ENCODE measurements at places on chromosomes 4 and X. TPM values are rescaled to one million over a fixed set of nuclear protein-coding genes. Genes with fewer than 3 reads are reported as not detected.

The RBM46 gene
- total RNA-seq, result 0.13 TPM

DNA sequence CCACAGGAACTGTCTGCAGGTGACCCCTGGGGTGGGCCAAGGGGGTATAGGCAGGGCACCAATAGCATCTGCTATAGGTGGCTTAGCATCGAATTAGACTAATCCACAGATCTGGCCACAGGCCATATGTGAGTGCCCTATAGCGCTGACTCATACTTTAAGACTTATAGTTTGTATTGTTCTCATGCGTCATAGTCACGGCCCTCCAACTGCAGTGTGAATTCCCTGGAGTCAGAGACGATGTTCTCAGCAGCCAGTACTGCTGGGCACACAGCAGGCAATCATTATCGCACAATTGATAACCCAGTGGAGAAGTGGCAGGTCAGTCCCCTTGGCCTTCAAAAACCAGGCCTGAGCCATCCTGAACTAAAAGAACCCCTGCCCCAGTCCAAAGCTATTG is 58.1 kb downstream of the ADGRG2 start:
- no peak for DNase-seq

DNA sequence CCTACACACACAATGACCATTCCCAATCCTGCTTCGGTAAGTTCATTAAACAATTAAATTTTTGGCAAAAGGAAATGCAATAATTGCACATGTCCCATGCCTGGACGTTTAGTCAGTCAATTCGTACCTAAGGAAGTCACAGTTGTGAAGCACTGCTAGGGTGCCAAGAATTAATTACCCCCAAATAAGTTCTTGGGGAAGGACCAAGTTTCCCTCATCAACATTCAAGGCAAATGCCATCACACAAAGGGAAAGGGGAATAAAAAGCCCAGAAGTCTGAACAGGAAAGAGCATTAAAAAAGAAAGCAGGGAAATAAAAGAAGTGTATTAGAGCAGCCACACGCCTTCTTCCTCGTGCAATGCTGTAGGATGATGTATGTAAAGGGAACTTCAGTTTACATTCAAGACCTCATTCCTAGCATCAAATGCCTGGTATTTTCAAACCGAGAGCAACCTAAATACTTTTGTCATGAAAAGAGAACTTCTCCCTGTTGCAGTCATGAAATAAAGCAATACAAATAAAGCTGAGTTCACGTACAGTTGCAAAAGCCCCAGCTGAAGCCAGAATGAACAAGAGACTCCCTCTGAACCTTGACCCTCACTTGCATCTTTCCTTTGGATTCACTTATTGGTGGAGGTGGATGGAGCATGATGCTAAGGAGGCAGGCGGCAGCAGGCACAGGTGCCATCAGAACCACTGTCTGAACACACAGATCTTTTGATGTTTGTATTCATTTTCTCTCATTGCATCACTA is 124.0 kb upstream of the PPARGC1A start:
- DNase-seq, result no peak

GRCh38 chrX:95076449-95076848 is 1402.4 kb downstream of the FAM133A start:
- no peak for DNase-seq

DNA sequence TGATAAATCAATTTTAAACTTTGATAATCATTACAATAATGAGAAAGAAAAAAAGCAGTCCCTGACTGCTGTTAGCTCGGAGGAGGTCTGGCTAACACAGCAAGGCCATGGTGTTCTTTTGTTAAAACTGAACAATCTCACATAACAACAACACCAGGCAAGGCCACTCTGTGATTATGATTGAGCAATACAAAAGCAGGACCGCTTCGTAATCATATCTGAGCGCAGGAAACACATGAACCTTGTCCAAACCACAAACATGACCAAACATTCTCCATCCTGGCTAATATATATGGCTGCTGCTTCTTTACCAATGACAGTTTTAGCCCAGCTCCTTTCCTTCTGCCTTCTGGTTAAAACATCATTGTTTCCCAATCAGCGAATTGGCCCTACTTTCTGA is 76.8 kb upstream of the DDX53 start:
- DNase-seq, result no peak

DNA sequence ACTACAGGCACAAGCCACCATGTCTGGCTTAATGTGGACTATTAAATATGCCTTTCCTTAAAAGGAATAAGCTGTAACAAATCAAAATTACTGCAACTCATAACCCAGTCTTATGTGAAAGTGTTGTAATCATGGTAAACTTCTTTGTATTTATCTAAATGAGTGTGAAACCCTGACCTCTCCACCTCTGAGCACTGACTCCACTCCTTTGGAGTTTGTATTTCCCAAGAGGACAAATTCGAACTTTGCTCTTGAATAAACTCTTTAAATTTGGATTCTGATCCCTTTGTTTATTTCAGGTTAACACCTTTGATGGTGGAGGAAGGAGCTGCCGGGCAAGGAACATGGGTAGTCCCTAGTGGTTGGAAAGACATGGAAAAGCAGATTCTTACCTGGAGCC is 48.3 kb upstream of the FAM9A start:
- no peak for DNase-seq

DNA sequence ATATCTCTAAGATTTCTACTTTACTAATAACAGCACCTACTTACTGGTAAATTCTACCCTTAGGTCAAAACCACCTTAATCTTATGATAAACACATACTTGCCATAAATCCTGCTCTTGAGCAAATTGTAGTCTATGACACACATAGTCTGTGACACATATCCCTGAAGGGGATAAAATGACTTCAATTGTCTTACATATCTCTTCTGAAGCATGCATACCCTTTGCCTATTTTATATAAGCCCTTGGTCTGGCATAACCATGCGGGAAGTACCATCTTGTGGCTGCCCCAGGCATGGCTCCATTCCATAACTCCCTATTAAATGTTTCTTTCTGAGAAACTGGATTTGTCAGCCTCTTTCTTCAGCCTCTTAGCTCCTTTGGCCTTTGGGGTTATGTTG is 248.9 kb downstream of the SLC7A11 start:
- DNase-seq, result no peak

GRCh38 chrX:46278572-46278971 is 266.6 kb downstream of the ZNF674 start:
- no peak for DNase-seq

- no peak for DNase-seq
Observed at GRCh38 chr4:12399781-12400180, 971.1 kb upstream of the HS3ST1 start.

GRCh38 chr4:185896817-185897488 is 85.0 kb upstream of the SORBS2 start:
- DNase-seq, result no peak

DNA sequence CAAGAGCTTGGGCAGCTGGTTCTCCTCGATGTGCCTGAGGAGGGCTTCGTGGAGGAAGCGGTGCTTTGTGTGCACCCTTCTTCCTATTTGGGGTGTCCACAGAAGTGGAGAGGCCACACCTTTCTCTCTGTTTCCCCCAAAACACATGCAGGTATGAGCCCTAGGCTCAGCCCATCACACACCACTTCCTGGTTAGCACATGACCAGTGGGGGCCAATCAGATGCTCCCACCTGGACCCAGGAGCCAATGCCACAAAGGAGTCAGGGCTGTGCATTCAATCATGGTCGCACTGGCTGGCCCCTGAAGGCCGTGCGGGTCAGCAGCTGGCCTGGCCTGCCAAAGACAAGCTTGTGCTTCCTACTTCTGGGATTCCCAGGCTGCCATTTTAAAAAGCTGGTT is 51.4 kb downstream of the PPP2R2C start:
- no peak for DNase-seq

- DNase-seq, result no peak
Observed at GRCh38 chrX:46770000-46770816, 11.3 kb upstream of the SLC9A7 start.

DNA sequence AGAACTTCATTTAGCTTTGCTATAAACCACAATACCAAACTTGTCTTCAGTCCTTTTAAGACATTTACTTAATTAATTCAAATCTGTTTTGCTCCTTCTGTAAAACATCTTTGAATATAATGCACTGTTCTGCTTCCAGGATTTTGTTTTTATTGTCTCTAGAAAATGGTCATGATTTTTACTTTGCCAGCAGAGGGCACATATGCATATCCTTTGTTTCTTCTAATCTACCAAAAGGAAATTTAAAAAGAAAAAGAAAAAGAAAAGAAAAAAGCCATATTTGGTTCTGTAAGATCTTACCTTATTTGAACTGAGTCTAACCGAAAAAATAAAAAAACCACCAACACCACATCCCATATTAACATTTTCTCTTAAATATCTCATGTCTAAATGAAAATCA is 101.9 kb upstream of the CCSER1 start:
- DNase-seq, result no peak

The FGA gene
- not detected for total RNA-seq

The TLR6 gene
- 1.2 TPM for total RNA-seq

GRCh38 chr4:5749568-5749967 is 38.6 kb downstream of the EVC start:
- no peak for DNase-seq

GRCh38 chr4:22962295-22962694 is 269.6 kb downstream of the GBA3 start:
- no peak for DNase-seq

The ARHGAP6 gene
- total RNA-seq, result 4.8 TPM

GRCh38 chrX:124413244-124413643 is 66.9 kb downstream of the SH2D1A start:
- no peak for DNase-seq

DNA sequence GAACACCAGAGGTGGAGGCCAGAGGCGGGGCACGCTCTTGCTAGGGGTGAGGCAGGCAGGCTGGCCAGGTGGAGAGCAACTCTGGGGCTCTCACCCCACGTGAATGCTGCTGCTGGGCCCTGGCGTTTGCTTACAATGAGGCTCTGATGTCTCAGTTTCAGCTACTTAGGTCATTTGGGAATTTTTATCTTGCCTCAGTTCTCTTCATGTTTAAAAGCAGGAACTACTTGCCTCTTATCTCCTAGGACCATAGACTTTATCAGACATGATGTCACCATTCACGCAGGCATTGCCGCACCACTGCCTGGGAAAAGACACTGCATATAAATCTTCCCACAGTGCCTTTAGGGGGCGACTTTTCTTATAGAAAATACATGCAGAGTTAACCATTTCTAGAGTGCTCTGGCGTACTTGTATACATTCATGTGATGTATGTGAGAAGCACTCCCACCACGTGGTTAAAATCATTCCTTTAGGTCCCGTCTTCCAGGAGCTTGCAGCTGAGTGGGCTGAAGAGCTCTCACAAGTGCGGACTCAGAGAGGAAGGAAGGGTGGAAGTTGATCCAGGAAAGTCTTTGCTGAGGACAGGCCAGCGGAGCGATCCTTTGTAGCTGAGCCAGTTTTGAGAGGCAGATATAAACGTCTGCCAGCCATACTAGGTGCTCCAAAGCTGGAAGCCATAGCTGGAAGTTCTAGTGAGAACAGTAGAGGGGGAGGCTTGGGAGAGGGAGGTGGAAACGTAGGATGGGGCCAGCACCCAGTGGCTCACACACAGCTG is 84.3 kb upstream of the CLDN34 start:
- no peak for DNase-seq

- DNase-seq, result no peak
Observed at GRCh38 chr4:133000012-133000411, 149.1 kb upstream of the PCDH10 start.

GRCh38 chr4:13207226-13207625 is 276.9 kb downstream of the RAB28 start:
- no peak for DNase-seq

The JADE3 gene
- total RNA-seq, result 6.7 TPM

DNA sequence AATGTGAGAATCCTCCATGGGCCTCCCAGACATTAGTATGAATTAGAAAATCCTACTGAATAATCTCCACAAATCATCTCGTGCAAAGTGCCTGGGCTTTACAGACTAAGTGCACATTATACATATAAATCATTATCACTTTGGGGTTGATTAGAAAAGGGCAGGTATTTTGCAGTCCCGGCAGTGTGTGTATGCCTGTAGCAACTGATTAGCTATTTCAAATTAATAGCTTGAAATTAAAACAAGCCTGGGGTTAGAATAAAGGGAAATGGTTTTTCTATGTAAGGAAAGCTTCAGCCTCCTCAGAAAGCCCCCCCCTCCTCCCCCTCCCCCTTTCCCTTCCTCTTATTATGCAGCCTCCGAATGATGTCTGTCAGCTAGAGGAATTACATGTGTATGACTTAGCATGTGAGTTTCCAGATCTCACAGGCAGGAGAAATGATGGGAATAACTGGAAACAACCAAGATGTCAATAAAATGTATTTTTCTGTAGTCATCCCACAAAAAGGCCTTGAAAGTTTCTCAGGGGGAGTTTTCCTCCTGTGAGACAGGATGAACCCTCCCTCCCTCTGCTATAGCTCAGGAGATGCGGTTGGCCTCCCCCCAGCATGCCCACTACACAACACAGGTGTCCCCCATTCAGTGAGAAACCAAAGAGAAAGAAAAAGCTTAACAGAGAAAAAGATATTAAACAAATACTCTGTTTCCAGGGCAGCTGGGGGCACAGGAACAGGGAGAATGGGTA is 41.2 kb upstream of the RASGEF1B start:
- DNase-seq, result no peak

DNA sequence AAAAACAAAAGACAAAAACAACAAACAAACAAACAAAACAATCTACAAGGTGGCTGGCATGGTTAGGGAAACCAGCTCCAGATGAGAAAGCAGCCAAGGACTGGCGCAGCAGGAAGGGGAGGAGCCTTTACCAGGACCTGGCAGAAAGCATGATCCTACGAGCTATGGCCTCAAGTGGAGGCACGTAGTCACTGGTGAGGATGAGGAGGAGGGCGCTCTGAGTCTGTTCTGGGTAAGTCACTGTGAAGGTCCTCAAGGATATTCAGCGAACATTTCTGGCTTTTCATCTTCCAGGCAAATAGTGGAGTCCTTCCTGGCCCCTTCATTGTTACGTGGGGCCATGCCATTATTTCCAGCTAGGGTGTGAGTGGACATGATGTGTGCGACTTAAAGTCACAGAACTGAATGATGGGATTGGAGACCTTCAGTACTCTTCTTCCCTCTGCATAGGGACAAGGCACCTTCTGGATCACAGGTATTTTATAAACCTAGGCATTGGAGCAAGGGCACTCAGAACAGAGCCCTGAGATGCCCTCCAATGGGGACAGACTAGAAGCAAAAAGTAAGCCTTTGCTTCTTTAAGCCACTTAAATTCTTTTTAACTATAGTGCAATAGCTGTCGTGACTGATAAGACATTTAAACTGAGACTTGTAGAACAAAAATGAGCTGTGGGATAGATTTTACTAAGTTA is 771.3 kb downstream of the RAB28 start:
- DNase-seq, result no peak

- DNase-seq, result no peak
Observed at GRCh38 chr4:101600287-101600686, 190.2 kb upstream of the BANK1 start.

Data from cardiac septum (tissue), 1 donor.